Stomach (tissue), 19 donors: ENCODE measurements at places on chromosomes 3 and 15. TPM values are rescaled to one million over a fixed set of nuclear protein-coding genes. Genes with fewer than 3 reads are reported as not detected.

ALS2CL gene
- 50.0 TPM for total RNA-seq

MUC20 gene
- 46.1 TPM for total RNA-seq

ADAMTS17 gene
- 14.3 TPM for total RNA-seq

IFRD2 gene
- total RNA-seq, result 240 TPM

SIDT1 gene
- total RNA-seq, result 26.3 TPM

NOX5 gene
- total RNA-seq, result 0.29 TPM

DNA sequence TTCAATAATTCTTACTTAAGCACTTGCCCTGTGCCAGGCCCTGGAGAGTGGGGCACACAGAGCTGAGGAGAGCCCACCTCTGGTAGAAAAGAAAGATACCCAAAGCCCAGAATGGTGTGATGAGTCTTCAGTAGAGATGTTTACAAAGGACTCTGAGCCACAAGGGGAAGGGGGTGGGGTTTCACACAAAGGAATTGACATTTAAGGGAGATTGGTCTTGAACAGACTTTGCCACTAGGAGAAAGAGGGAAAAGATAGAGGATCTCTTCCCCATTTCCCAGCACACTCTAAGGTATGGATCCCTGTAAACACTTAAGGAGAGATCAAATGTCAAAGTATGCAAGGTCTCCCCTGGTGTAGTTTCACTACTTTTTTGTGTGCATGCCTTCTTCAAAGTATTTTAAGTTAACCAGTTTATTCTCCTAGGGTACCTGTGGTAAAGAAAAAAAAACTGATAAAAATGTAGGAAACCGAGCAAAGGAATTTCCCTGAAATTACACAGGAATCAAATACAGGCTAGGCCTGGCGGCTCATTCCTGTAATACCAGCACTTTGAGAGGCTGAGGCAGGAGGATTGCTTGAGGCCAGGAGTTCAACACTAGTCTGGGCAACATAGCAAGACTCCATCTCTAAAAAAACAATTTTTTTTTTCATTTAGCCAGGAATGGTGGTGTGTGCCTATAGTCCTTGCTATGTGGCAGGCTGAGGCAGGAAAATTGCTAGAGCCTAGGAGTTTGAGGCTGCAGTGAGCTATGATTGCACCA is 117.6 kb upstream of the SKOR1 start:
- no peaks in the 10 kb centered on the region for H3K4me1 ChIP-seq
- no peaks in the 10 kb centered on the region for H3K27me3 ChIP-seq
- H3K27ac ChIP-seq, result no peak overlapping the region
- H3K4me3 ChIP-seq, result no peak overlapping the region
- H3K36me3 ChIP-seq, result peaks cover 26% of the 10 kb centered on the region
- no peak for DNase-seq

- no peaks in the 10 kb centered on the region for H3K27me3 ChIP-seq
- H3K4me3 ChIP-seq, result no peak overlapping the region
- no peaks in the 10 kb centered on the region for H3K36me3 ChIP-seq
- H3K4me1 ChIP-seq, result no peaks in the 10 kb centered on the region
- DNase-seq, result no peak
These were observed 188.0 kb downstream of the PEX5L start for GRCh38 chr3:179848711-179849110.

DNA sequence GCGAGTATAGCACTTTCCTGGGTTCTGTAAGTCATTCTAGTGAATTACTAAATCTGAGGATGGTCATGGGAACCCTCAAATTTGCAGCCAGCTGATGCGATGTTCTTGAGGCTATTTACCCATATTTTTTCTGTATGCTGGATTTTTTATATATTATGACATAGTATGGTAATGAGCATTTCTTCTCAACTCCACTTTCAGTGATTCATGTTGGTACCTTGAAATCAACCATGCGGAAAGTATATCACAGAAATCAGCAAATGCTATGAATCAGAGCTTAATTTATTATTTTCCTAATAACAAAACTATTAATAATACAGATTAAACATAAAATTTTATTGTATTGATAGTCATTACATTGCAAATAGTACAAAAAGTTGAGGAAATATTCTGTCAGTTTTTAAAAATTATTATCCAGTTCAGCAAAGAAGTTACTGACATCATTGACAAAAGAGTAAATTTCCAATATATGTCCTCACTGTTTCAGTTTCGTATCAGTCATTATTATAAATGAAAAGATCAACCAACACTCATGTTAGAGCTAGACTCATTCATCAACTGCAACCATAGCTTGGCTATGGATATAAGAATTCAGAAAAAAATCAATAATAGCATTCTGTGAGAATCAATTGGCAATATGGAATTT is 164.3 kb upstream of the SETMAR start:
- no peak overlapping the region for H3K4me3 ChIP-seq
- no peaks in the 10 kb centered on the region for H3K27me3 ChIP-seq
- DNase-seq, result no peak
- no peaks in the 10 kb centered on the region for H3K36me3 ChIP-seq
- H3K27ac ChIP-seq, result no peak overlapping the region

DNA sequence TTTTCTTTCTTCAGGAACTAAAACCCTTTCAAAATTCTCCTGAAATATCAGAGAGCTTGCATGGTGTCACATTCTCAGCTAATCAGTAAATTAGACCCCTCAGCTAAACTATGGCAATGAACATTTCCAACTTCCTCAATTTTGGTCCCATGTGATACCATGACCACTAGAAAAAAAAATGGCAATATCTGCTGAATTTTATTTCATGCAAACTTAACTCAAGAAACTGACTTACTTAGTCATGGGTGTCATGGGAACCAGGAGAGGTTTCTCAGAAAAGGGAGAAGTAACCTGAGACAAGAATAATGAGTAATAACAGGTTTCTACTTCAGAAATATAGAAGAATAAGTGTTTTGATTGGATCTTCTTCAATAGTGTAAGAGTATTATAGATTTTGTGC is 784.6 kb upstream of the ALCAM start:
- H3K27me3 ChIP-seq, result no peaks in the 10 kb centered on the region
- DNase-seq, result no peak
- no peak overlapping the region for H3K4me3 ChIP-seq
- no peak overlapping the region for H3K27ac ChIP-seq
- no peaks in the 10 kb centered on the region for H3K4me1 ChIP-seq
- no peaks in the 10 kb centered on the region for H3K36me3 ChIP-seq

- H3K4me1 ChIP-seq, result peaks cover 10% of the 10 kb centered on the region
- DNase-seq, result no peak
- no peak overlapping the region for H3K27ac ChIP-seq
- H3K36me3 ChIP-seq, result no peaks in the 10 kb centered on the region
These were observed 310.6 kb upstream of the PROK2 start for GRCh38 chr3:72095521-72095920.

- peaks cover 20% of the 10 kb centered on the region for H3K36me3 ChIP-seq
- H3K4me3 ChIP-seq, result no peak overlapping the region
- H3K27me3 ChIP-seq, result no peaks in the 10 kb centered on the region
- peaks cover 23% of the 10 kb centered on the region for H3K4me1 ChIP-seq
These were observed 17.2 kb downstream of the ARRDC4 start for GRCh38 chr15:97977734-97978133.

- H3K4me1 ChIP-seq, result no peaks in the 10 kb centered on the region
- H3K27ac ChIP-seq, result no peak overlapping the region
- H3K4me3 ChIP-seq, result no peak overlapping the region
These were observed 16.1 kb downstream of the MESP2 start for GRCh38 chr15:89792106-89792805.

- no peak overlapping the region for H3K27ac ChIP-seq
- H3K27me3 ChIP-seq, result peaks cover 63% of the 10 kb centered on the region
- H3K4me1 ChIP-seq, result no peaks in the 10 kb centered on the region
- H3K4me3 ChIP-seq, result no peak overlapping the region
These were observed 4.4 kb upstream of the IQSEC1 start for GRCh38 chr3:13077431-13078162.

- H3K36me3 ChIP-seq, result no peaks in the 10 kb centered on the region
- DNase-seq, result no peak
- no peaks in the 10 kb centered on the region for H3K27me3 ChIP-seq
- no peaks in the 10 kb centered on the region for H3K4me1 ChIP-seq
These were observed 271.0 kb upstream of the TBL1XR1 start for GRCh38 chr3:177468331-177468730.

DNA sequence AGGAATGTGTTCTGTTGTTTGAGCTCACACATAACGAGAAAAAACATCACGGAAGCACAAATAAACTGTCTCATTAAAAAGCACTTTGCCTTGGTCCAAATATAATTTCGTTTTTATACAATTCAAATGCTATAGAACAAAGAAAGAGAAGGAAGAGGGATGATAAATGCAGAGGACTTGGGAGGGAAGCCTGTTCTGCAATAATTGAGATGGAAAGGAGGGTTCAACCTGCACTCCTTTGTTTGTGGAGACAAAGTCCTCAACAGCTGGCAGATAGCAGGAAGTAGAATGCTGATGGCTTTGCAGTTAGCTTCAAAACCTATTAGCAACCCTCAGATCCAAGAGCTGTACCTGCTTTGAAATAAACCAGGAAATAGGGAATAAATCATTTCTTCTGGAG is 1010.8 kb downstream of the FHIT start:
- H3K27me3 ChIP-seq, result no peaks in the 10 kb centered on the region
- H3K36me3 ChIP-seq, result no peaks in the 10 kb centered on the region
- DNase-seq, result no peak
- no peak overlapping the region for H3K4me3 ChIP-seq

GRCh38 chr15:44102675-44103254 is 92.3 kb downstream of the FRMD5 start:
- H3K4me1 ChIP-seq, result peaks cover 17% of the 10 kb centered on the region
- no peaks in the 10 kb centered on the region for H3K27me3 ChIP-seq
- peak; percentile 69 for DNase-seq

DNA sequence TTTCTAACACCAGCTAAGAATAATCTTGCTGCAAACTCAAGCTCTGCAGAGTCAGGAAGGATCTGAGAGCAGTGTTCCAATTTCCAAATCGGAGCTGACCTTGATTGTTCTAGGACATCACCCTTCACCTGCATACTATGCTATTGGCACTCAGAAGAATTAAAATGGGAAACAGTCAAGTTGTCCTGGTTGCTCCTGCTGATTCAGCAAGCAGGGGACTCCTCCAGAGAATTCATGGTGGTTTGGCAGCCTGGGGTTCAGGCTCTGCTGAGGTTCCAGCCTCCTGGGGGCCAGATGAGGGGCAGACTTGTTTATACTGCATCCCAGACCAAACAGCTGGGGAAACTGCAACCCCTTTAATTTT is 213.7 kb upstream of the ADAMTS9 start:
- no peaks in the 10 kb centered on the region for H3K36me3 ChIP-seq
- DNase-seq, result no peak
- H3K27ac ChIP-seq, result no peak overlapping the region
- no peaks in the 10 kb centered on the region for H3K27me3 ChIP-seq
- no peak overlapping the region for H3K4me3 ChIP-seq

DNA sequence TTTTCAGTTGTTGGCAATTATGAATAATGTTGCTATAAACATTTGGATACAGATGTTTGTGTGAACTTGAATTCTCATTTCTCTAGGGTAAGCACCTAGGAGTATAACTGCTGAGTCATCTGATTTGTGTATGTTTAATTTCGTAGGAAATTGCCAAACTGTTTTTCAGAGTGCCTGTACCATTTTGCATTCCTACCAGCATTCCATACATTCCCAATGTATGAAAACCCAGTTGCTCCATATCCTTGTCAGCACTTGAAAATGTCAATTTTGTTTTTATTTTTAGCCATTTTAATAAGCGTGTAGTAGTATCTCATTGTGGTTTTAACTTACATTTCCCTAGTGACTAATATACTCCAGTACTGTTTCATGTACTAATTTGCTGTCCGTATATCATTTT is 98.5 kb upstream of the TSC22D2 start:
- no peak for DNase-seq
- no peak overlapping the region for H3K4me3 ChIP-seq
- peaks cover 5% of the 10 kb centered on the region for H3K4me1 ChIP-seq

- no peak overlapping the region for H3K4me3 ChIP-seq
- no peak overlapping the region for H3K27ac ChIP-seq
- H3K4me1 ChIP-seq, result no peaks in the 10 kb centered on the region
- H3K36me3 ChIP-seq, result peaks cover 13% of the 10 kb centered on the region
- H3K27me3 ChIP-seq, result no peaks in the 10 kb centered on the region
- peak; percentile 24 for DNase-seq
These were observed 179.3 kb upstream of the CHRM5 start for GRCh38 chr15:33788906-33789540.
